Stimulated activated CD8-positive, alpha-beta memory T cell treated with anti-CD3 and anti-CD28 coated beads, Interleukin-15, amount 100 ng/mL, for 1 hour (primary cell): ENCODE measurements at places on chromosomes 5 and 9.

DNA sequence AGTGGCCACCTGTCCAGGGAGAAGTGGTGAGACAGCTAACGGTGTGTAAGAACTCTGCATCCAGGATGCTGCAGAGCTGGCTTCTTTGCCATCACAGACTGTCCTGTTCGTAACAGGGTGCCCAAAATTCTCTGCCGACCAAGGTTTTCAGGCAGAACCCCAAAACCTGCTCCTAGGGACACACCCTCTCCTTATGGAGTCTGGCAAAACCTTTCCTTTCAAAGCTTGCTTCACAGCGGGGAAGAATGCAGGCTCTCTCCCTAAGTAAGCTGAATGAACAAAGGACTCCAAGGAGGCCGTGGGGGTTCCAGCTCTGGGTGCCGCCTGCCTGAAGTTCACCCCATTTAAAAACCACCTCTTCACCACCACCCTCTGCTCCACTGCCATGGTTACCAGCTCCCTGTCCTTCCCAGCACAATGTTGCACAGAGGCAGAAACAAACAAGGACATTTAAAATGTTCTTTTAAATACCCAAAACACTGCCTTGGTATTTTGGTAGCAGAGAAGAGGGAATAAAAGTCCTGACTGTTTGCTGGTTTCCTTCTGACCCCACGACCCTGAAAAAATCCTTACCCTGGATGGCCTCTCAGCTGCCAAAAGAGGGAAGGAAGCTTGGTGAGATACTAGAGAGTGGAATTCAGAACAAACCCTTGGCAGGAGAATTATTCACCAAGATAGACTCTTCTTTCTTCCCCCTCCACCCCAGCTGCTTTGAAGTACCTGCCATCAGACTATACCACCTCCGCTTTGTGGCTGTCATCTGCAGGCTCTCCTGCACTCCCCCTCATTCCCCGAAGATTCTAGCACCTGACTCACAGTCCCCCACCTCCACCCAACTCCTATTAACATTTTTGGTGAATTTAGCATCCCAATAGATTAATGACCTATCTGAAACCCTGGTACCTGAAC, 7.1 kb upstream of the KLF9 start:
- no peak for DNase-seq

DNA sequence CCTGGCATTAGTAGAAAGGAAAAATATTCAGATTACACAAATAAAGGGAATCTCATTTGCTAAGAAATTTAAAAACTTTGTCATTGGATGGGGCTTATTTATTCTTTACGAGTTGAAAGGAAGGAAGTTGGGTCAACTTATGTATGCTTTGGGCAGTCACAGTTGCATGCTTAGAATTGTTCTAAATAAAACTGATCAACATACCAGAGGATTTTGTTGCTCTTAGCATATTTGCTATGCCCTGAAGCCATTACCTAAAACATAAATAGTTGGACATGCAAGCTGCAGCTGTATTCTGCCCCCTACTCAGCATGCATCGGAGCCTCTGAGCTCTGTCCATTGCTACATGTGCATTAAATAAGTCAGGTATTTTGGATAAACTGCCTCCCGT, 172.7 kb upstream of the MEF2C start:
- no peak for DNase-seq

DNA sequence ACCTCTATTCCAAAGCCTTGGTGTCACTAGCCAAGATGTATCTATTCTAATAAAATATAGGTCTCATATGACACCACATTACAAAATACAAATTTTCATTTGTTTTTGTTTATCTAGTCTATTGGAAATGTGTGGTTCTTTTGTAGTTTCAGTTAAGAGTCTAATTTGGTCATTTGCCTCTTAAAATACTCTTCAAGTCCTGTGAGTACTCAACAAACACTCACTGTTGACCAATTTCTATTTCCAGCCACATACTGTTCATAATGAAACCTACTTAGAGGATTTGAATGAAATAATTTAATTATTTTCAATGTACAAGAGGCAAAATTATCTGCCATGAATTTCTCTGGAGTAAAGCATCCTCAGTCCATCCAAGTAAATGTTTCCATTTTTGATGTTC, 40.6 kb downstream of the SLC1A3 start:
- DNase-seq = no peak

DNA sequence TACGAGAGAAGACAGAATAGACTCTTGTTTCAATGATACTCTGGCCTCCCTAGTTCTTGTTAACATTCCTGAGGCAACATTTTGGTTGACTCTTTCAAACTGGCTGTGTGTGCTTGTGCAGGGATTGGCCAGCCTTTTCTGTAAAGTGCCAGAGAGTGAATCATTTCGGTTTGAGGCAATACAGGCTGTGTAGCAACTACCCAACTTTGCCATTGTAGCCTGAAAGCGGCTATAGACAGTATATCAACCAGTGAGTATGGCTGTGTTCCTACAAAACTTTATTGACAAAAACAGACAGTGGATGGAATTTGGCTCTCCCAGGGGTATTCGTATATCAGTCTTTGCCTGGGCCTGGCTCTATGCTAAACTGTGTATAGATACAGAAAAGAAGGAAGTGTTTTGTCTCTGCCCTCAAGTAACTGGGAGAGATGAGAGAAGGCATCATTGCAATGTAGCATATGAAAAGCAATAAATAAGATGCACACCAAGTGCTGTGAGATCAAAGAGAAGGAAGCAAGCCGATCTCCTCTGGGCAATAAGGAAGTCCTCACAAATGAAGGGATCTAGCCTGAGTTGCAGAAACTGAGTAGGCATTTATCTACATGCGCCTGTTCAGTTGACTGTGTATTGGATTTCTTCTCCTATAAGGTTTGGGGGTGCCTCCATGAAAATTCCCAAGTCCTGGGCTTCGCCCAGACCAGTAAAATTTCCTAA, 568.0 kb upstream of the KLF4 start:
- no peak for DNase-seq

DNA sequence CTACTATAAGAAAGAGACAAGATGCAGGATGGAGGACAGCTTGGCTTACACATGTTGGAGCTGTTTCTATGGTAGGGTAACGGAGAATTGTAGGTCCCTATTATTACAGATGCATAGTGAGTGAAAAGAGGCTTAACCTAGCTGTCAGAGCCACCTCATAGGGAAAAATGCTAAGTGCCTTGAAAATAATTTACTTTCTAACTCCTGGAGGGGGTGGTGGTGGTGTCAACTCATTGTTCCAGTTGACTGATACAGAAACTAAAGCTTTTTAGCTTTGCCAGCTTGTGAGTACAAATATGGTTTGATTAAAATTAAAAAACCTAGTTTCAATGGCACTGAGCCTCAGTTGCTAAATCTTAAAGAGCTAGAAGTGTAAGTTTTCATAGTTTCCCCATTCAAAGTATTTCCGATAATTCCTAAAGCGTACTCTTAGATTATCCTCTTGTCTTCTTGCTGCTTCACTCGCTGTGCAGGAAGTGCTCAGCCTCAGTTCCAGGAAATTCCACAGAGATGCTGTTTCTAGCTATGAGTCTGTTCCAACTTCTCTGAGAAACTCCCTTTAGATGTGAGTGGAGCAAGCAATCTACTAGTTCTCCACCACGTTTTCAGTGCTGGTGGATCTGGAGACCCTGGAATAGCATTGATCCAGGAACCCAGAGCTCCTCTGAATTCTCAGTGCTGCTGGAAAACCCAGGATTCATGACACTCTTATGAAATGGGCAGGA, 265.2 kb downstream of the DMAC1 start:
- no peak for DNase-seq

DNA sequence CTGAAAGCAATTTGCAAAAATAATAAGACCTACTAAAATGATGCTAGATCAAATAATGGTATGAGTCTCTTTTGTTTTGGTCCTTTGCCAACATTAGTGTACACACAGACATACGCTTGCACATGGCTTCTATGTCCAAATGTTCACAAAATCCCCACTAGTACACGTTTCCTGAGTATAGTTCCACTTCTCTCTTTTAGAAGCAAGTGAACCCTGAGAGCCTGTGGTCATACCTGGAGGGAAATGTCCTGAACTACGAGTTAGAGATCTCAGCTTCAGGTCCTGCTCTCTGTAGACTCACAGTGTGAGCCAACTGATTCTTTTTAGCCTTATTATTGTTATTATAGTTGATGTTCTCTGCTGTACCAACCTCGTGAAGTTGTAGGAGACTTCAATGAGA, 47.3 kb upstream of the ACTBL2 start:
- DNase-seq = no peak

DNA sequence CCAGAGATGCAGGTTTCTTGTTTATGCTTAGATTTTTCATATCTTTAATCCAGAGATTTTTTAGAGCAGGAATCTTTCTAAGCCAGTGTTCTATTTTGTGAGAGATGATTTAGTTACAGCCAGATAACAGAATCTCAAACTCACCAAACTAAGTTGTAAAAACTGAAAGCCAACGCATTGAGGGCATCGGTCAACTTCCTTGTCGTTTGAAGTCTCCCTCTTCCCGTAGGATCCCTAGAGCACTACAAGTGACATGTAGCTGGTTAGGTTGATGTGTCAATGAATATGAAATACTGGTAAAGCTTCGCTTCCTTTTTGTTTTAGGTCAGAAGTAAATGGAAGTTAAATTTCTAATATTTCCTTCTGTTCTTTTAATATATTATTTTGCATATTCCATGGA, 139.6 kb downstream of the YIPF5 start:
- no peak for DNase-seq

- no peak for DNase-seq
Measured at GRCh38 chr9:83220730-83221129, 157.8 kb upstream of the RASEF start.

DNA sequence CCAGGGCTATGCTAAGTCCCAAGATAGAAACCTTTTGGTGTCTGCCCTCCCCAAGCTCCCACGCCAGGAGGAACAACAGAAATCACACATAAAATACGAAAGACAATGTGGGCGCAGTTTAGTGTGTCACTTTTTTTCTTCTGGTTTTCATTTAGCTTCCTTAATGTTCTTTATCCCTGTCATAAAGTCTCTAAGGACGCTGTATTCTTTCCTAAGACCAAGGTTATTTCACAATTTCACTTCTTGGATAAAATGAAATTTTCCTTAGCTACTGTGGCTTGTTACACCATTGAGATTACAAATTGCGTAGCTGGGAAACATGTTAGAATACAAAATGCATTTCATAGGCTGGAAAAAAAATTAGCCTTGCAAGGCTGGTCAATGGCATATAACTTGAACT, 85.4 kb downstream of the GLIS3 start:
- DNase-seq = no peak

- DNase-seq = no peak
Measured at GRCh38 chr5:90878081-90878480, 319.5 kb downstream of the ADGRV1 start.

DNA sequence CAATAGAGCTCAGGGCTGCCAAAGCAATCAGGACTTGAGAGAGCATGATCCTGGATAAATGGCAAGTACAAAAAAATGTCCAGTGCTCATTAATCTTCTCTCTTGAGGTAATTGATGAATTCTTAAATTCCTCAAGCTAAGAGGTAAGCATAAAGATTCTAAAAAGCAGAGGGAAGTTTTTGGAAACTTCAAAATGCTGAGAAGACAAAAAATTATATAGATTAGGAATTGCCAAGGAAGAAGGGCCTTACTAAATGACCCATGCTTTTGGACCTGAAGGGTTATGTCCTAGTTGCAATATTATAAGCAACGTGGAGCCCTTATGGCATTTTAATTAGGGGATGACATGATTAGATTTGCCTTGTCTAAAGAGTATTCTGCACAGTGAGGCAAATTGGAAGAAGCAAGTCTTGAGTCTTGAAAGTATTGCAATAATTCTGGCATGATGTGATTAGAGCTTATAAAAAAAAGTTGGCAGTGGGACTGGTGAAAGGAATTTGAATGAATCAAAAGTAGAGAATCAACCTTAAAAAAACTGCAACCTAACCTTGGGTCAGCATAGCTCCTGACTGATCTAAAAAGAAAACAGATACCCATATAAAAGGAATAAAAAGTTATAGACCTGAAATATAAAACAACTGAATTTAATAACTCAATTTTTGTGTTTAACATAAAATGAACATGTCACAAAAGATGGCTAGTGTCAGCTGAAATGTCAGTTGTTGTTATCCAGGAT, 323.8 kb upstream of the ARRDC3 start:
- no peak for DNase-seq

GRCh38 chr5:122485226-122485625, 173.2 kb downstream of the SNCAIP start:
- no peak for DNase-seq

DNA sequence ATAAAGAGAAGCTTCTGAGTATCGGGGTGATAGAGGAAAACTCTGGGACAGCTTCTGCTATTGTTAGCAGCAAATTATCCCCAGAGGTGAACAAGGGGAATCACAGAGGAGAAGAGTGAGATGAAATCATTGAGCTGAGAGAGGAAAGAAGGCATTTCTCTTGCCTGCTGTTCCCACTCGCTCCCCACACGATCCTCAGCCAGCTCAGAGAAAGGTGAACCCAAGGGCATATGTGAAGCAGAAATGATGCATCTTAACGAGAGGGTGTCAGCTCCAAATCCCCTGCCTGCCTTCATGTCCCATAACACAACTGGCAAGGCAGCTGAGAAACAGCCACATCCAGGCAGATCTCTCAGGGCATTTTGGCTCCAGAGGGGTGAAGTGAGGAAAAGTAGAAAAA, 111.6 kb downstream of the BRINP1 start:
- DNase-seq = no peak

DNA sequence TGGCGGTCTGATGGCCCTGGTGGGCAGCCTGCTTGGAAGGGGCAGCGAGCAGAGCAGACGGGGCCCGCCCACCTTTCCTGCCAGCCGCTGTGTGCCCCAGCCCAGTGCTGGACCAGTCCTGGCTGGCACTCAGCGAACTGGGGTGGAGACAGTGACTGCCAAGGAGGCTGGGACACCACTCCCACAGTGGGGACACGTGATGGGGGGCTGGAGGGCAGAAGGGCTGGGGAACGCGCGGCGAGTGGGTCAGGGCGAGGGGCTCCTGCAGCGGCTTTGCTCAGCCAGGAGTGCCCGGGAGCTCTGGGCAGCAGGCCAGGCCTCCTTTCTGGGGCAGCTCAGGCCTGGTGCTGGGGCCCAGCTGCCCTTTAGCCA, 19.5 kb downstream of the NCS1 start:
- DNase-seq = no peak

DNA sequence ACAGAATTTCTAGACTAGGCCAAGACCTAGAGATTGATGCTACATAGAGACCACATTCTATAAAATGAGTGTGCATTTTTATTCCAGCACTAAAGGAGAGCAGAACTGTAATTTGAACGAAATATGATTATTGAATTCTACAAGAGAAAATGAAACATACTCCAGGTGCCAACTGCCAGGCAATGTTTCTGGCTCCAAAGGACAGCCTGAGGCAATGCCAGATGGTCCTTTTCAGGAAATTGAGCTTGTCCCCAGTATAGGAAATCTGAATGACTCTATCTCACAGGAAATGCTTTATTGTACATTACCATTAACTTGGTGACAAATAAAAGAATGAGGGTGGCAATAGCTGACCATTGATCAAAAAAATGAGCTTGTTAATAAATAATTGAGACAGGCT, 28.8 kb upstream of the RASGRF2 start:
- no peak for DNase-seq

- DNase-seq = no peak
Measured at GRCh38 chr5:155996123-155996522, 330.8 kb upstream of the SGCD start.

DNA sequence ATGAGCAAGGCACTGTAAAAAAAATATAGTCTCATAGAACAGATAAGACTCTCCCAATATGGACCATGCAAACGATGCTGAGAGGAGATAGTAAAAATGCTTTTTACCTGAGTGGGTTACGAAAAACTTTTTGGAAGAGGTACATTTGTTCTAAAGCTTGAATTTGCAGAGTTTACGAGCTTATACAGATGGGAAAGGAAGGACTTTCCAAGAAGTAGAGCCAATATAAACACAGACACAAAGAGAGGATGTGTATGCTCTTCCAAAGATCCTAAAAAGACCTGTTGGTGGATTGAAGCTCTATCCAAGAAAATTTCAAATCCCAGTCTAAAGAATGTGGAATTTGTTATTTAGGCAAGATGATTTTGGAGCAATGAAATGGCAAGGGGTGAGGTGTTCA, 127.1 kb upstream of the SLCO6A1 start:
- DNase-seq = no peak
